ENCODE measurements at places on chromosomes 5 and 9. TPM values are rescaled to one million over a fixed set of nuclear protein-coding genes. Genes with fewer than 3 reads are reported as not detected.

DNA sequence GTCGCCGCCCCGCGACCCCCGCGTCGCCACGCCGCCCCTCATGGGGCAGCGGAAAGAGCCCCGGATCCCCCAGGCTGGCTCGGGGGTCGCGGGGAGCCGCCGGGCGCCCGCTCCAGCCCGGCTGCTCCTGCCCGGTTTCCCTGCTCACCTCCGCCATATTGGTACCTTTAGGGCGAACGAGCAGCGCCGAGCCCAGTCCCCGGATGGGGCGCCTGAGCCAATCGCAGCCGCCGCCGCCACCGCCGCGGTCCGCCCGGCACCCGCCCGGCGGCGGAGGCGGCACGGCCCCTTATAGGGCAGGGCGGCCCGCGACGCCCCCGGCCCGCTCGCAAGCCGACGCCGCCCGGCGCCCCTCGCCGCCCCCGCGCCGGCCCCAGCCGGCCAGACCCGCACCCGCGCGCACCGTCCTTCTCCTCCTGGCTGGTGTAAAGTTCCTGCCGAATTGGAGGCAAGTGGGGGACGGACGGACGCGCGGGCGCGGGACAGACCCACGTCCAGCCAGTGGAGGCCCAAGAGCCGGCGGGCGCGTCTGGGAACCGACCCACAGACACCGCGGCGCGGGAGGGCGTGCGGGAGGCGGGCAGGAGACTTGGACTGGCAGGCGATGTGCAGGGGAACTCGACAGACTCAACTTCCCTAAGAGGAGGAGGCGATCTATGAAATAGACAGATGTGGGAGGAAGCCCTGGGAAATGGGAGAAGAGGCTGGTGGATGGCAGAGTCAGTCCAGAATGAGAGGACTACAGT lies at the start of gene MIER3:
MIER3 (minus strand) TSS at position 178 of the 746 bp plus-strand sequence; CDS start at position 157, 21 bp downstream.
- no peak for DNase-seq

DNA sequence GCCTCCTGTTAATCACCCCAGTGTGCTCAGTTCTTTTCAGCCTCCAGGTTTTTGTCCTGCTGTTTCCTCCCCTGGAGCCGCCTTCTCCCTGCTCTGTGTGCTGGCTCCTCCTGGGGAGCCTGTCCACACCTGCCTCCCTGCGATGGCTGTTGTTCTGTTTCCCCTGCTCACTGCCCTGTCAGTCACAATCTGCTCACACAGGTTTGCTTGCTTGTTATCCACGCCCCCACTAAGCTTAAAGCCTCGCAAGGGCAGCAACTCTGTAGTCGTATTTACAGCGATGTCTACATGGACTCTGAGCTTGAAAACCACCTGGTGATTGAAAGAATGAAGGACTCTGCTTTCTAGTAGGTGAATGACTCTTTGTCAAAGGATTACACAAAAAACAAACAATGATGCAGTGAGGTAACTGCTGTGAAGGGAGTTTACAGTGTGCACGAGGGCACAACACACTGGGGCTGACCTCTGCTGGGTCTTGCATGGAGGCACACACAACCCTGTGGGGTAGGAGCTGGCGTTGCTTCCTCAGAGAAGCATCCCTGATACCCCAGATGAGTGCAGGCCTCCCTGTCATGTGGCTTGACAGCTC lies 39.6 kb upstream of the TEX48 start:
- DNase-seq: no peak

DNA sequence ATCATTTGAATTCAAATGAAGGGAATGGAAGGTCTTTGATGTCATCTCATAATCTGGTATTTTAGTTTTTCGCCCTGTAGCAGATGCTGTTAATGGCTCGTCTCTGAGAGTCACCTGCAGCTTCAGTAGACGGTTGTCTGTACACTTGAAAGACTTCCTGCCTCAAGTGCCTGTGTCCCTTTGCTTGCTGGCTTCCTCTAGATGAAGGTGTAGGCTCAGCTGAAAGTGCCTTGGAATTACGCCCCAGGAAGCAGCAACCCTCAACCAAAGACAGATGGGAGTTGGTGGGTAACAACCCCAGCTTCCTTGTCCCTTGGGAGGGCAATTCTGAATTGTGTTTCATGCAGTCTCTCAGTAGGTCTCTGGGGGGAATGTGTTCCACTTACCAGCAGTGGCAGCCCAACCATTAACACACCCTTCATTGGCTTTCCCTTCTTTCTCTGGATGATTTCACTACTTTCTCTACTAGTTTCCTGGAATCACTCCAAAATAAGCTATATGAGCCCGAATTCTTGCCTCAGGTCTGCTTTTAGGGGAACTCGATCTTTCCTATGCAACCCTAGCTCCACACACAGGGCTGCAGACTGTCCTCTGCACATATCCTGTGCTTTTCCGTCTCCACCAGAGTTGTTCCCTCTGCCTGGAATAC lies 395.6 kb downstream of the DMAC1 start:
- no peak for DNase-seq

The PCDHB12 gene
- 0.33 TPM for total RNA-seq

The FAXDC2 gene
- total RNA-seq: 5.0 TPM

DNA sequence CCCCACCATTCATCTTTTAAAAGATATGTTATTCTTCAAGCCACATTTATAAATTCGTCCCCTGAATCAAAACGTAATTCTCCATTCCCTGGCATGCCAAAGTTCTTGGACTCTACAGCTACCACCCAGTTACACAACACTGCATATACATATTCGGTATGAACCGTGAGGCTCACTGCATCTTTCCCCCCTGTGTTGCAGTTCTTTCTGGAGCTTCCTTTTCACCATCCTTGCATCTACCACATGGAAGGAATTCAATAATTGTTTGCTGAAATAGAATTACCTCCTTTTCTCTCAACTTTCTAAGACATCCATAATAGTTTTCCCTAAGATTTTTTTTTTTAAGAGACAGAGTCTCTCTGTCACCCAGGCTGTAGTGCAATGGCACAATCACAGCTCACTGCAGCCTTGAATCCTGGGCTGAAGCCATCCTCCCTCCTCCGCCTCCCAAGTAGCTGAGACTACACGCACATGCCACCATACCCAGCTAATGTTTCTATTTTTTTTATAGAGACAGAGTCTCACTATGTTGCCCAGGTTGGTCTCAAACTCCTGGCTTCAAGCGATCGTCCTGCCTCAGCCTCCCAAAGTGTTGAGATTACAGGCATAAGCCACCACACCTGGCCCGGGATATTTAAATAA lies 3.3 kb downstream of the LPAR1 start:
- DNase-seq: no peak

DNA sequence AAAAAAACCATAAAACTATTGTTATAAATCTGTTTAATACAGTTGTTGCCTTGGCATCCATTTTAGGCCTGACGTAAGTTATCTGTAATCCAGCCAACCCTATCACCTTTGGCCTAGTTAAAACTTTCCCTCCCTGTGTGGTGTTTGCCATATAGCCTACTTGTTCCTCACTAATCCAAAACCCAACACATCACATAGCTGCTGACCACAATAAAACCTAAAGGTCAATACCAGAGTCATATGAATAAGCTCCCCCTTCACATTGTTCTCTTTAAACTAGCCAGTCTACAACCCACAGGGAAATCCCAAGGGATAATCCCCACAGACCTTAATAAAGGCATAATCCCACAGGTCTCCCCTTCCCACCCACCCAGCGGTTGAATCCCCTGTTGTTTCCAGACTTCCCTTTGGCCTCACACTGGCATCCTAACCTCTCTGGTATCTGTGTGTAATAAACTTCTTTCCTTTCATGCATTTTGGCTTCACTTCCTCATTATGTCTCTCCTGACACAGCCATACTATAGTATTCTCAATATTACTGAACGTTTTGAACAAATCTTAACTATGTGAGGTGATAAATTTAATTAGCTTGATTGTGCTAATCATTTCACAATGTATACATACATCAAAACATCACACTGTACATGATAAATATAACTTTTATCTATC lies 50.8 kb downstream of the DTWD2 start:
- DNase-seq: no peak

The ANKRD18A gene
- total RNA-seq: 1.5 TPM

GRCh38 chr5:174427304-174427703 lies 297.1 kb upstream of the MSX2 start:
- DNase-seq: no peak

The ZBTB26 gene
- total RNA-seq: 2.7 TPM

The TUSC1 gene
- total RNA-seq: 10.2 TPM

The BARHL1 gene
- total RNA-seq: not detected

The GHR gene
- 1.1 TPM for total RNA-seq

GRCh38 chr5:76425928-76426804 lies 23.1 kb downstream of the IQGAP2 start:
- DNase-seq: no peak

DNA sequence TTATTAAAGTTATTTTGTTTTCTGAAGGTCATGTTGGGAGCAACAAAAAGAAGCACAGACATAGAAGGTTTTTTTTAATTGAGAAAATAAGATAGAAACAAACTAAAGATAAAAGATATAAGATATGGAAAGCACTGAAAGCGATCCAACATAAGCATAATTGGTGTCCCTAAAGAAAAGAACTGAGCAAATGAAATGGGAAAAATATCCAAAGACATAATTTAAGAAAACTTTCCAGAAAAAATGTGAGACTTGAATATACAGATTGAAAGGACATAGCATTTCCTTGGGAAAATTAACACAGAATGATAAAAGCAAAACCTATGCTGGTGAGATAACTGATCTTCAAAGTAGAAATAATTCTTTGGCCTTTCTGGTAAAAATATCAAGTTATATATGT lies 289.3 kb downstream of the KIAA0825 start:
- DNase-seq: no peak

The CER1 gene
- total RNA-seq: not detected

DNA sequence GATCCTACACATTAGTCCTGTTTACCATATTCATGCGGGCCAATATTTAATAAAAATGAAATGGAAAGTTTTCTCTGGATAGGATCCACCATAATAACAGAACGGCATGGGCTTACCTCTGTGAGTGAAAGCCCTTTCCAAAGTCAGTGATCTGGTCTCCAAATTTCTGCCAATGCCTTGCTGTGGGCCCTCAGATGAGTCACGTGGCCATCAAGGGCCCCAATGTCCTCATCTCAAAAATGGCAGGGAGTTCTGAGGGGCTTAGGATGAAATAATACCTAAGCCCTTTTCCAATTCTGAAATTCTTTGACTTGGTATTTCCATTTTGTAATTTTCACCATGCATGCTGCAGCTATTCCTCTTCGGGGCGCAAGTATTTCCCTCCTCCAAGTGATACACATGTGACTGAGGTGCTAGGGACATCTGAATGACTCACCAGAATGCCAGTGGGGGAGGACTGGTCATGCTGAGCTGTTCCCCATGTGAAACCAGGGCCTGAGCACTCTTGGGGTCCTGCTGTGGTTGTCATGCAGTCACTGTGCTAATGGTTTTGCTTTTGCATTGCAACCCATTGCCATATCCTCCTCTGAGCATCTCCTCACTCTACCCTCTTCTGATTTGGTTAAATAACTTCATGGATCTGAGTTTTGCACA lies 35.0 kb downstream of the ITK start:
- no peak for DNase-seq

The GFRA3 gene
- total RNA-seq: not detected

DNA sequence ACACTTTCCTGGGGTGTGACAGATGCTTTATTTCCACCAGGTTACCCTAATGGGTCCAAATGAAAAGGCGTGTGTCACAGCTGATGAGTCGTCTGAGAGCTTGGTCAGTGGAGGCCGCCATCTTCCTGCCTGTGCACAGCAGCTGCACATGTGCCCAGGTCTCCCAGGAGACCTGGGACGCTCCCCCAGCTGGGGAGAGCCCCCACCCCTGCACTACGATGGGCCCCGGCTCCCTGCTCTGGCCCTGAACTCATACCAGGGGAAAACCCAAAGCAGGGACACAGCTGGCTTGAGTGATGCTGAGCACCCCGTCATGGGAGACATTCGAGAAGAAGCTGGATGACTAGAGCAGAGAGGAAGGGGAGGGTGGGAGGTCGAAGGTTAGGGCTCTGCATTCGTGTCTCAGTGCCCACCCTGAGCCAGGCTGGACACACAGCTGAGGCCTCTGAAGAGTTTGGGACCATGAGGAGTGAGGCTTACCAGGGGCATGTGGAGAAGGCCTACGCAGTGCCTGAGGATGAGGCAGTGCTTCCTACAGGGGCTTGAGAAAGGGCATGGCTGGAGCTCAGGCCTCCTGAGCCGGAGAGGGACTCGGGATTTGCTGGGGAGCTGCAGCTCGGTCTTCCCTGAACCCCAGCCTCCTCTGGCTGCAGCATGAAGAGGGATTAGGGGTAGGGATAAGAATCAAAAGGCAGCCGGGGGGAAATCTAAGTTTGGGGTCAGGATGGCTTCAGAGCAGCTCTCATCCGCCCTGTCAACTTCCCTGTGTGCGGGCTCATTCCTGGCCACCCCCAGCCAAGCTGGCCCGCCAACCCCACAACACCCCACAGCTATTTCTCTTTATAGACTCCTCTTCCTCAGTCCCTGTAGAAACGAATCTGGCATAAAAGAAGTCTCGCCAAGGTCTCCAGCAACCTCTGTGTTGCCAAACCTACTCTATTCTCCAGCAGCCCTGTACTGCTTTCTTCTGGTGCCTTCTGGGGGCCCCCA lies 42.2 kb upstream of the RNU6ATAC start:
- DNase-seq: no peak

GRCh38 chr9:135336722-135337527 lies 142.7 kb upstream of the PPP1R26 start:
- no peak for DNase-seq

All from pulmonary artery endothelial cell (primary cell).